ENCODE measurements at places on chromosomes 12 and 14. TPM values are rescaled to one million over a fixed set of nuclear protein-coding genes. Genes with fewer than 3 reads are reported as not detected.

Gene CISTR
- total RNA-seq = not detected

Gene KRT80
- not detected for total RNA-seq

Gene DNAJC22
- total RNA-seq = not detected

Gene FGF23
- not detected for total RNA-seq

Gene TEX52
- not detected for total RNA-seq

Gene STON2
- 45.1 TPM for total RNA-seq

Gene AVPR1A
- total RNA-seq = 7.2 TPM

Gene RHEBL1
- total RNA-seq = 0.63 TPM

Gene DPF3
- total RNA-seq = 13.1 TPM

Gene RASSF9
- total RNA-seq = 0.94 TPM

Gene XPOT
- 62.6 TPM for total RNA-seq

Gene PLEKHG3
- total RNA-seq = 9.7 TPM

Gene PAX9
- not detected for total RNA-seq

Gene RNF212B
- total RNA-seq = not detected

Gene REM2
- 1.9 TPM for total RNA-seq

Gene RNASE7
- not detected for total RNA-seq

Gene TCTN2
- total RNA-seq = 33.5 TPM
